Activated T-helper 17 cell treated with anti-CD3 and anti-CD28 coated beads, Interleukin-2, amount 50 U/mL, for 72 hours (primary cell): ENCODE measurements at places on chromosomes 2 and 18.

DNA sequence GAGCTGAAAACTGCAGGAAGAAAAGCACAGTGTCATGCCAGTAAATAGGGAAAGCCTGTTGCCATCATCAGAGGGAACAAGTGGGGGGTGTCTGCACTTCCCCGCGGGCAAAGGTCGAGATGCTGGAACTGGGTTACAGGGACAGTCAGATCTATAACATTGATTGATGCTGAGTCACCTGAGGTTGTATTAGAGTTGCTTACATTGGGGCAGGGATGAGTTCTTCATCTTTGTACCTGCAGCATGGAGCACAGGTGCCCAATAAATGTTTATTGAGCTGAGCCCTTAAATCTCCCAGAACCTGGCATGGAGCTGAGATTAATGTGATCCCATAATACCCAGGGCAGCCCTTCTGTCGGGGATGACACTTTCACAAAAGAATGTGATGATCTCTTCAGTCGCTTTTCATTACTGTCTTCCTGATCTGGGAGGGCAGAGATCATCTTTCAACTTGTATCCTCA, 5.9 kb upstream of the RNF152 start:
- no peak for ATAC-seq

GRCh38 chr2:234496835-234497593, at the start of gene ARL4C:
Gene ARL4C (minus strand): TSS chr2:234497081. CDS start chr2:234496586, 495 bp downstream.
- ATAC-seq = peak; percentile 67

DNA sequence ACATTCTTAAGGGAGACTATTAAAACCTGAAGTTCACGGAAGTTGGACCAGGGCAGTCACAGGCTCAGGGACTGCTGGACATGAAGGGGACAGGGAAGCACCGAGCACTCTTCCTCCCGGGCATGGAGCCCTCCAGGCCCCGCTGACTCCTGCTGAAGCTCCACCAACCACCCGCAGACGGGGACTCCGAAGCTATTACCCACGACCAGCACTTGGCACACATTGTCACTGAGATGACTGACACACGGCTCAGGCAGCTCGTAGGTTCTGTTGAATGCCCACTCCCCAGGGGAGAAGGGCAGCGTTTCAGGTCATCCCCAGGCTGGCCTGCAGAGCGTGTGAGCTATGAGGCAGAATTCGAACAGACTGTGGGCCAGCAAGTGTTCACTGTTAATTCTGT, 234.8 kb downstream of the NDUFA10 start:
- ATAC-seq = no peak

GRCh38 chr2:41720331-41721251, 327.2 kb upstream of the PKDCC start:
- ATAC-seq = no peak

DNA sequence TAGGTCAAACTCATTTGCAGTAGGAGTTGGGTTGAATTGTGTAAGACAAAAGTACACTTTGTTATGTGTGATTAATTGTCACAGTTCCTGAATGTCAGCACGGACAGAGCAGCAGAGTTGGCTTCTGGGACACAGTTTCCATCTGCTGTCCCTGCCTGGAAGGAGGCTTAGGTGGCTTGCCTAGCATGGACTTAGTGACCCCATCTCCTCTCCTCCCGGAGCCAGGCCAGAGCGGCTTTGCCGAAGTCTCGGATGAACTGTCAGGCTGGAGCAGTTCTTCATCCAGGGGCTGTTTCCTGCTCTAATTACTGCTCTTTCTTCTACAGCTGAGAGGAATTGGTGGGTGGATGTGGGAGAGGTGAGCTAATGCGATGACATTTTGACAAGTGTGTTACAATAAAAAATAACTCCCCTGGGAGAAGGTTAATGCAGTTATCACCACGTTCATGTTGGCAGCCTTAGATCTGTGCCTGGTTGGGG, 102.0 kb downstream of the SH3RF3 start:
- ATAC-seq = no peak
